ENCODE measurements at places on chromosomes 1 and 21. TPM values are rescaled to one million over a fixed set of nuclear protein-coding genes. Genes with fewer than 3 reads are reported as not detected.

- peak overlapping the region; percentile 35 for H3K27ac ChIP-seq
- H3K27me3 ChIP-seq = peaks cover 5% of the 10 kb centered on the region
- DNase-seq = peak; percentile 55
These were observed 46.3 kb upstream of the TARBP1 start for GRCh38 chr1:234525099-234525799.

- no peaks in the 10 kb centered on the region for H3K27me3 ChIP-seq
- no peak overlapping the region for H3K4me3 ChIP-seq
- no peak overlapping the region for H3K27ac ChIP-seq
- DNase-seq = no peak
These were observed 34.3 kb downstream of the PIK3C2B start for GRCh38 chr1:204460346-204460745.

DNA sequence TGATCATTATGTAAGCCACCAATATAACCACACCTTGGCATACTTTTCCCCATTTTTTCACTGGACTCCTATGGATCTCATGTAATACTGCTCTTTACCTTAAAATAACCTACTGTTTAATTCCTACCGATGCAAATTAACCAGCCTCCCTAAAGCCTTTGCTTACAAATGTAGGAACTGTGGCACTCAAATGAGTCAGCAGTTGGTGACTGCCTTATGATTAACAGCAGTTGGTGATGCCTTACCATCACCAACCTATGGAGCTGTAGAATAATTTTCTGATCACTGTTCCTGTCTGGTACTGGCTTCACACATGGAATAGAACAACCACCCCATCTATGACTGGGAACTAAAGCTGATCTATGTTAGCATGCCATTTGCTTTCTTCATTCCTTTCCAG is 7.8 kb upstream of the NUDT17 start:
- peaks cover 2% of the 10 kb centered on the region for H3K4me1 ChIP-seq
- no peaks in the 10 kb centered on the region for H3K27me3 ChIP-seq
- no peak for DNase-seq
- H3K36me3 ChIP-seq = peaks cover 66% of the 10 kb centered on the region
- no peak overlapping the region for H3K27ac ChIP-seq

DNA sequence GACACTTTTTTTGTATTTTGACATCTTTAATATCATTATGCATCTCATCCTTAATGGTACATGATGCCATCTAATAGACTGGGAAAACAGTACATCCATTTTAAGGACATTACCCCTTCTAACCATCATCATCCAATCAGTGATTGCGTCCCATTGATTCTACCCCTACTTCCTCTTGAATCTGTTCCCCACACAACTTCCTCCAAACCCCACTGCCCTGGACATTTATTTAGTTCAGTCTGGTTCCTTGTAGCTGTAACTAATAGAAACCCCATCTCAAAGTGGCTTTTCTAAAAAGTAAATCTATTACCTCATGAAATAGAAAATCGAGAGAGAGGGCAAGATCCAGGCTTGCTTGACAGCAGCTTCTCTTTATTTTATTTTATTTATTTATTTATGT is 2.1 kb upstream of the ITLN1 start:
- no peak overlapping the region for H3K4me3 ChIP-seq
- no peak overlapping the region for H3K27ac ChIP-seq
- no peaks in the 10 kb centered on the region for H3K36me3 ChIP-seq
- DNase-seq = no peak
- H3K4me1 ChIP-seq = peaks cover 5% of the 10 kb centered on the region

- peak overlapping the region; percentile 94 for H3K27ac ChIP-seq
- peak overlapping the region; percentile 33 for H3K4me3 ChIP-seq
- peaks cover 57% of the 10 kb centered on the region for H3K4me1 ChIP-seq
- H3K36me3 ChIP-seq = peaks cover 67% of the 10 kb centered on the region
These were observed 7.1 kb downstream of the ZBTB21 start for GRCh38 chr21:42003051-42003461.

DNA sequence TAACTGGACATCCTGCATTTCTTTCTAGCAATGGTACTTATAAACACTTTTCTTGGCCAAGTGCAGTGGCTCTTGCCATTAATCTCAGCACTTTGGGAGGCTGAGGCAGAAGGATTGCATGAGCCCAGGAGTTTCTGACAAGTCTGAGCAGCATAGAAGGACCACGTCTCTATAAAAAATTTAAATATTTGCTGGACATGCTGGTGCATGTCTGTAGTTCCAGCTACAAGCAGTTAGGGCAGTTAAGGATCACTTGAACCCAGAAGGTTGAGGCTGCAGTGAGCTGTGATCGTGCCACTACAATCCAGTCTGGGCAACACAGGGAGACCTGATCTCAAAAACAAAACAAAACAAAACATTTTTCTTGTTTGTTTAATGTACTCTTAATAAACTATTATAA is 434.0 kb downstream of the PLA2G4A start:
- H3K36me3 ChIP-seq = no peaks in the 10 kb centered on the region
- no peaks in the 10 kb centered on the region for H3K27me3 ChIP-seq
- no peak for DNase-seq
- no peaks in the 10 kb centered on the region for H3K4me1 ChIP-seq
- no peak overlapping the region for H3K4me3 ChIP-seq

GRCh38 chr1:174789399-174789798 is 210.3 kb upstream of the CACYBP start:
- no peak overlapping the region for H3K27ac ChIP-seq
- H3K36me3 ChIP-seq = no peaks in the 10 kb centered on the region
- H3K4me1 ChIP-seq = peaks cover 7% of the 10 kb centered on the region
- no peaks in the 10 kb centered on the region for H3K27me3 ChIP-seq
- no peak for DNase-seq
- H3K4me3 ChIP-seq = no peak overlapping the region

ABCG1 gene
- total RNA-seq = 10.3 TPM

S100A4 gene
- total RNA-seq = 134 TPM

LCE3B gene
- not detected for total RNA-seq

SORT1 gene
- 1.4 TPM for total RNA-seq

UBE4B gene
- total RNA-seq = 31.1 TPM
